ENCODE measurements at places on chromosomes 3 and 15. TPM values are rescaled to one million over a fixed set of nuclear protein-coding genes. Genes with fewer than 3 reads are reported as not detected.

THSD4 gene
- 3.4 TPM for total RNA-seq

DNA sequence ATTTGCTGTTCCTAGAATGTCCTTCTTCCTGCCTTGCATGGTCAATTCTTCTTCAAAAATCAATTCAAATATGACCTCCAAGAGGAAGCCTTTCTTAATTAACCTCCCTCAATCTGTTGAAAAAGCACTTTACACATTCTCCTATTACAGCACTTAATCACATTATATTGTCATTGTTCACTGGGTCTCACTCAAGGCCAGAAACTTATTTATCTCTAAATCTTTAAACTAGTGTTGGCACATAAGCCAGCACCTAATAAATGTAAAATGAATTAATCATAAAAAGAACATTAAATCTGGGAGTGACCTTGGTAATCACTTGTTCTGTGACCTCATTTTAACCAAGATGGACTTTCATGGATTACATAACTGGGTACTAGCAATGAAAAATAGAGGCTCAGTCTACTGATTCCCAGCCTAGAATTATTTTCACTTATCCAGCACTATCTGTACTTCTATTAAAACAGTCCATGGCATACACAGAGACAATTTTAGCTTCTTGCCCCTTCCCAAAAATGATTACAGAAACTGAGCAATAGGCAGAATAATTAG, 22.1 kb downstream of the MSL2 start:
- no peak for DNase-seq

FOXB1 gene
- 0.06 TPM for total RNA-seq

ROPN1 gene
- total RNA-seq = not detected

TUSC7 gene
- not detected for total RNA-seq

CLDN1 gene
- total RNA-seq = 7.3 TPM

PLIN1 gene
- 0.29 TPM for total RNA-seq

DNA sequence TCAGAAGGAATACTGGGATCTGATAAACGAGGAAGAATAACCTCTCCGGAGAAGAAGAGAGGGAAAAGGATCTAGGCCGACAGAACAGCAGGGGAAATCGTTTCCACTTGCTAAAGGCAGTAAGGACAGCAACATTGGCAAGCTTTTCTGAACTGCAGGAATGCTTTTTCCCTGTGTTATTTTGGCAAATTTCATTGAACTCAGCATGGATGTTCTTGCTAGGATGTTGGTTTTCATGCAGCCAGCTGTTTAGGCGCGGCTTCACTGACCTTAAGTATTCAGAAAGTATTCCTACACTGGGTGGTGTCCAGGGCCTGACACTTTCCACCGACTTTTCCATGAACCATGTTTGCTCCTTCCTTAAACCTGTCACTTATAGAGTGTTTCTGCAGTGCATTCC, 489.7 kb downstream of the CNTN3 start:
- DNase-seq = no peak

DNA sequence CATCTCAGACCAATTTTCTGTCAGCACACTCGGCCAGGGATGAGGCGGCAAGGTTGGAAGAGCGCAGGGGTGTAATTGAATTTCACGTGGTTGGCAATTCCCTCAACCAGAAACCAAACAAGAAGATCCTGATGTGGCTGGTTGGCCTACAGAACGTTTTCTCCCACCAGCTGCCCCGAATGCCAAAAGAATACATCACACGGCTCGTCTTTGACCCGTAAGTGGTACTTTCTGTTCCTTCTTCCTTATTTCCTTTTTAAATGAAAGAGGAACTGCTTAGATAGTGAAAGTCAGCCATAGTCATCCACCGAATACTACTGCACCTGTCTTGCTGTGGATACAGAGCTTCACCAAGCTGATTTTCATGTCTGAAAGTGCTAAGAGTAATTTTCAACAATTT, 60.1 kb downstream of the SGO1 start:
- no peak for DNase-seq

- no peak for DNase-seq
These were observed 95.8 kb downstream of the SEC22A start for GRCh38 chr3:123297627-123297899.

- no peak for DNase-seq
These were observed 33.4 kb downstream of the MAGEF1 start for GRCh38 chr3:184678317-184679055.

GRCh38 chr3:167718582-167718981, 16.1 kb downstream of the PDCD10 start:
- no peak for DNase-seq

DNA sequence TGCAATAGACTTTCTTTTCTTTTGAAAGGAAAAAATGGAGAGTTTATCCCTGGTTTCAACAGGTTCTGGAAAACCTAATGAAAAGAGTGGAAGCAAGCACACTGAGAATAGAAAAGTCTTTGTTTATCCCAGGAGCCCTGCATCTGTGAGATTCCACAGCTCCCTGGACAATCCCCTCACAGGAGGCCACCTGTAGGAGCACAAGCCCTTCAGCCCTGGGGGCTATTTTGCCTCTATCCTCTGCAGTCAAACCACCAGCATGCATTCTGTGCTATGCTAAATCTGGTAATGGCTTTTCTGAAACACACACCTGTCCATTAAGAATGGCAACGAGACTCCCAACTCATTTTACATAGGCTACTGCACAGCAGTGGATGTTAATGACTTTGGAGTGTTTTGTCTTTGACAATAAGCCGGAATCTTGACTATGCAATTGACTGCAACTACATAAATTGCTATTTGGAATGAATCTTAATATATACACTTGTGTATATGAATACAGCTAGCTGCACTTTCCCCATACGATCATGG, 369.4 kb downstream of the NR2F2 start:
- no peak for DNase-seq

DNA sequence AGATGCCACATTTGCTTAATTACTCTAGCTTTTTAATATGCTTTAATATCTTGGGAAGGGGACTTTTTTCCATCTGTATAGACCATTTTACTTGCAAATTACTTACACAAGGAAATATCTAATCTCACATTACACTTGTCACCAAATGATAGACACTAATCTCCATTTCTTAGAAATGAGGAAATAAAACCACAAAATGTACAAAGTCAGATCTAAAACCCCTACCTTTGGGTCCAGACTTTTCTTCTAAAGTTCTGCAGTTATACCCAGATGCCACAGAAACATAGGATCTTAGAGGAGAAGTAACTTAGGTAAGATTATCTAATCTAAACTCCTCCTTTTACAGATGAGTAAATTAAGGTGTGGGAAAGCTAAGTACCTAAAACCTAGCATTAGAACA, 44.3 kb downstream of the CD200R1L start:
- no peak for DNase-seq

SERPINI2 gene
- total RNA-seq = not detected

- DNase-seq = no peak
These were observed 96.1 kb downstream of the OXNAD1 start for GRCh38 chr3:16361087-16361486.

GRCh38 chr3:188539631-188540194, 385.8 kb downstream of the LPP start:
- DNase-seq = no peak

GRCh38 chr3:62624185-62624584, 250.8 kb upstream of the FEZF2 start:
- DNase-seq = no peak

DNA sequence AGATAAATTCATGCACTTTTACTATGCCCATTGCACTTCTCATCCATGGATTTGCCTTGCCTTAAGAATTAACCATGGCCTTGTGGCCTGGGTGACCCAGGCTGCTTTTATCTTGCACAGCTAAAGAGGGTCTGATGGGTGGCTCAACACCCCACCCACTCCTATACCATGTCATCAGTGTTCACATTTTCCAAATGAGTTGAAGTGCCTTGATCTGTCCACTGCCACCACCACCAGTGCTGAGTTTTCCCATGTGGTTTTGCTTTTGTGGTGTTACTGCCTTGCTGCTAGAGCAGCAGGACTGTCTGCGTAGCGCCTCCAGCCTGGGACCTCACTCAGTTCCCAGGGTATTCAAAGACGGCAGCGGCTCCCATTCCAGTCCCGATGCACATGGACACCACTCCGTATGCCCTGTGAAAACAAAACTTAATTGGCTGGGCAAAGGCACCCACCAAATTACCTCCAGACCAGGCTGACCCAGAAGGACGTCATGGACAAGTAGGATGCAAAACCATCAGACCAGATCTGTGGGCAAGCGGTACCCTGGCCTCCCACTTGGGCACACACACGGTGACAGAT, 14.1 kb downstream of the ACAA1 start:
- DNase-seq = no peak

DNA sequence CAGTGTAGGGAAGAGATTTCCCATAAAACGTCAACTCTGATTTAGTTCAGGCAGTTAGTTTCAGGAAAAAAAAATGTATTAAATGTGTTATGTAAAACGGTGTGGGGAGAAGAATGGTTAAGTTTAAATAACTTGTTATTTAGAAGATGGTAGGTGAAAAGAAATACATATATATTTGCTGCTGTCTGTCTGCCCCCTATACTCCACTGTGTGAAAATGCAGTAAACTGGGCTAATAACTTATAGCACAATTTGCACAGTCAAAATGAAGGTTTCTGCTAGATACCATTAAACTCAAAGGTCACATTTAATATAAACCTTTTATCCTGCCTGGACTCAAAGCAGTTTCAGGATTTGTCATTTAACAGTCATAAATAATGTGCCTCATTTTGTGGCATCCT, 515.0 kb downstream of the FGF12 start:
- no peak for DNase-seq

- DNase-seq = no peak
These were observed 48.7 kb upstream of the WDR72 start for GRCh38 chr15:53808058-53808706.

DNA sequence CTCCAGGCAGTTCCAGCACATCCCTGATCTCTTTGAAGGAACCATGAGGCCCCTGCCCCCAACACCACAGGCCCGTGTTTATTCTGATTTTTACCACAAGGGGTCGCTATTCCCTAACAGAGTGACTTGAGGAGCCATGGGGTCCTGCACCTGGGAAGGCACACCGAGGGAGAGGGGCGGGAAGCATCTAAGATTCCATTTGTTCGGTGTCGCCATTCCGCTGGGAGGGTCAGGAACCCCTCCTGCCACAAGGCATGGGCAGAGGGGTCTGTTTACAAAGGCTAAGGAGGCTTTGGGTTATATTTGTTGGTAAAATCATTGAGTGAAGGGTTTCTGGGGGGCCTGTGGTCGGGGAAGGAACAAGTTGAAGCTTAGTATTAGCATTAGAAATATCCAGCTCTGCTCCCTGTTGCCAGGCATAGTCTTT, 77.1 kb downstream of the WDR76 start:
- DNase-seq = peak; percentile 58

- no peak for DNase-seq
These were observed 10.3 kb downstream of the RMDN3 start for GRCh38 chr15:40744815-40745152.

SCAMP5 gene
- total RNA-seq = 1.8 TPM

DNA sequence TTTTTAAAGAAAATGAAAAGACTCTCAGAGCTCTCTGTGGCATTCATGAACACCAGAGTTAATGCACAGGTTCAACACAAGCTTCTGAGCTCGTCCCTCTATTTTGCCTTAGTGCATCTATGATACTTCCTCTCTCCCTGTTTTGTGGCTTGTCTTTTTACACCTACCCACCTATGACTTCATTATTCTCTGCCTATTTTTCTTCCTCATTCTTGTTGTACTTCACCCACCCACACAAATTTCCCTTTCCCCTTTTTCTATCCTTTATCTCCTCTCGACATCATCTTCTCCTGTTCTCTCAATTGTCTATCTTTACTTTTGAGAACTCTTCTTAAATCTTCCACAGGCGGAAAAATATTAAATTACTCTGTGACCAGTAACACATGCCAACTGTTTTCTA, 48.6 kb downstream of the OR5H15 start:
- DNase-seq = no peak

DNA sequence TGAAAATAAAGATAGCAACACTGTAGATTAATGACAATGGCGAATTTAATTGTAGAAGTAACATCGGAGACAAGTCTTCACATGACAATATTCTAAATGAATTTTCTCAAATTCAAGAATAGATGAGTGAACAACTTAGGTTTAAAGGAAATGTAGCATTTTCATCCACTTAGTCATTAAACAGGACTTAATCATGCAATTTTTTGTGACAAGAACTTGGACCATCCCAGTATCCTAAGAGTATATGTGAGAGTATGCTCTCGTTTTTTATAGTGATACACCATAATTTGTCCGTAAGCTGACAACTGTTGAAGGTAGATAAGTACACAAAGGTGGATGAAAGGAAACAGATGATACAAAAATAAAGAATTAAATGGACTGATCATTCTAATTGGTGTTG, 81.5 kb downstream of the DLG1 start:
- DNase-seq = no peak

SPINK8 gene
- not detected for total RNA-seq

TM4SF18 gene
- total RNA-seq = 0.23 TPM

DNA sequence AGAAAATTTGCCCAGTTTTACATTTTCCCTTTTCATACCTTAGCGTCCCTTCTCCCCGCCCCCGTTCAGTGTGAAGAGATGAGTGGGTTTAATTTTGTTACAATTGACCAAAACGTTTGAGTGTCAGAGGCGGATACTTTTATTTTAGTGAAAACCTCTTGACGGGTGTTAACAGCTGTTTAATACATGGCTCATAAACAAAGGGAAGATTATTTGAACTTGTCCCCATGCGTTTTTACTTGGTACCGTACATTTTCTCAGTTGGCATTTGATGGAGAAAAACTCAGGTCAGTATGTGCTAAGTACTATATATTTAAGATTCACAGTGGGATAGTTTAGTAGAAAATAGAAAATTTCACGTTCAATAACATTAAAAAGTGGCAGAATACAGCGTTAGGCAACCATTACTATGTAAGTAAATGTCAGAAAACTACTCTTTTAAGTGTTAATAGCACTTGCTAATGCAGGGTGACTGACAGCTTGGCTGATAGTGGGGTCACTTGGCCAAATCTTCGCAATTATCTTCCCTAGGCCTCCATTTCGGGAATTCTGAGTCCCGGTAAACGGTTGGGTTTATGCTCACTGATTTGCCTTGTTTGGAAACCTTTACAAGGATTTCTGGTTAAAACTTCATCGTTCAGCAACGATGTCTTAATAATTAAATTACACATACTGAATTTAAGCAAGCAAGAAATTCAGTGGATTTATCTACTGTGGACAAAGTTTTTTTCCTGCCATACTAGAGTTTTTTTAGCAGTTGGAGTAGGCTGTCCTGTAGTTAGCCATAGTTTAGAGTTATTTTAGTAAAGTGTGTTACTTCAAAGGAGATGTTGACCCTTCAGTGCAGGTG, 4.8 kb downstream of the CHD2 start:
- no peak for DNase-seq

DNA sequence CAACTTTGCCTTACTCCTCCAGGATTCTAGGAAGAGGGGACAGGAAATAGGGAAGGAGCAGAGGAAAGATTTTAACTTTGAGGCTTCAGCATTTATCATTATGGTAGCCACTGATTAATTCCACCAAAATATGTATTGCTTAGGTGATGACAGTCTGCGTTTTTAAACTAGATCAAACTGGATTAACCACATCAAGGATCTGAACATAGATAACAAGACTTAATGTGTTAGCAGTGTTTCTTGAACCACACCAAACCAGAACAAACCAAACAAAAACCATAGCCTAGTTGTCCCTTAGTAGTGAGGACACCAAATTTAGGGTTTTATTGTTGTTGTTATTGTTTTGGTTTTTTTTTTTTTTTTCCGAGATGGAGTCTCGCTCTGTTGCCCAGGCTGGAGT, 113.5 kb upstream of the LMOD3 start:
- DNase-seq = no peak
